Common myeloid progenitor, CD34-positive (primary cell): ENCODE measurements at places on chromosomes 6 and 20.
A peak's percentile ranks its signal among the peaks of the same experiment; 100 is the strongest.

DNA sequence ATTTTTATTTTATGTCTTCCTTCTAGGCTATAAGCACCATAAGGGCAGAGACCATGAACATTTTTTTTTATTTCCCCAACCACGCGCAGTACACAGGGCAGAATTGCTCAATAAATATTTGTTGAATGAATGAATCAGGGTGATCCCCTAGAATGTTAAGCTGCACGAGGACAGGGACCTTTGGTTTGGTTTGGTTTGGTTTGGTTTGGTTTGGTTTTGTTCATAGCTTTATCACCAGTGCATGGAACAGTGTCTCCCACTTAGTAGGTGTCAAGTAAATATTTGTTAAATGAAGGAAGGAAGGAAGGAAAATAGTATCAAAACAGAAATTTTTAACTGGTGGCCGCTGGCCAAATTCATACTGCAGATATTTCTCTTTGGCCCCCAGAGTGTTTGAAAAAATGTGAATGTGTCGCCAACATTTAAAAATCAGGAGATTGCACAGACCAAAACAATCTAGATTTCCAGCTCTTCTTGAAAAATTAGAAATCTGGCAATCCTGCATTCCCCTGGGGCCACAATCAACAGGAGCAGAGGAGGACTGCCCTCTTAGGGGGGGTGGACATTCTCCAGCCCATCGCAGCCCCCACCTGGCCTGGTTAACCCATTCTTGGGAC, 205.3 kb downstream of the EYA2 start:
- DNase-seq = no peak

GRCh38 chr6:43658161-43658560, 13.3 kb downstream of the RSPH9 start:
- no peak for DNase-seq

GRCh38 chr6:4383910-4384638, 248.7 kb upstream of the ECI2 start:
- no peak for DNase-seq

DNA sequence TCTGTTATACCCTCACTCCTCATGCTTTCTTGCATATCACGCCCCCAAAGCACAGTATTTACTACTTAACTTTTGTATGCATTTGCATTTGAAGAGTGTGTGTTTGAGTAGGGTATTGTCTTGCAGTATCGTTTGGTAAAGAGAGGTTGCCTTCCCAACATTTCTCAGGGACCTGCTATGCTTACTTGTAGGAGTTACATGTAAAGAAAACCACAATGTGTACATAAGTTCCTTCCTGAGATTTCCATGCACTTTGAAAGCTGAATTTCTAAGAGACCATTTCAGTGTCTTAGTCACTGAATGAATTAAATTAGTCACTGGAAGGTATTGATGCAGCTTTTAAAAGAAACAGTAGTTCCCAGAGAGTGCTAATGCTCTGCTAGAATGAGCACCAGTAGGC, 159.3 kb upstream of the LAMA2 start:
- DNase-seq = no peak

DNA sequence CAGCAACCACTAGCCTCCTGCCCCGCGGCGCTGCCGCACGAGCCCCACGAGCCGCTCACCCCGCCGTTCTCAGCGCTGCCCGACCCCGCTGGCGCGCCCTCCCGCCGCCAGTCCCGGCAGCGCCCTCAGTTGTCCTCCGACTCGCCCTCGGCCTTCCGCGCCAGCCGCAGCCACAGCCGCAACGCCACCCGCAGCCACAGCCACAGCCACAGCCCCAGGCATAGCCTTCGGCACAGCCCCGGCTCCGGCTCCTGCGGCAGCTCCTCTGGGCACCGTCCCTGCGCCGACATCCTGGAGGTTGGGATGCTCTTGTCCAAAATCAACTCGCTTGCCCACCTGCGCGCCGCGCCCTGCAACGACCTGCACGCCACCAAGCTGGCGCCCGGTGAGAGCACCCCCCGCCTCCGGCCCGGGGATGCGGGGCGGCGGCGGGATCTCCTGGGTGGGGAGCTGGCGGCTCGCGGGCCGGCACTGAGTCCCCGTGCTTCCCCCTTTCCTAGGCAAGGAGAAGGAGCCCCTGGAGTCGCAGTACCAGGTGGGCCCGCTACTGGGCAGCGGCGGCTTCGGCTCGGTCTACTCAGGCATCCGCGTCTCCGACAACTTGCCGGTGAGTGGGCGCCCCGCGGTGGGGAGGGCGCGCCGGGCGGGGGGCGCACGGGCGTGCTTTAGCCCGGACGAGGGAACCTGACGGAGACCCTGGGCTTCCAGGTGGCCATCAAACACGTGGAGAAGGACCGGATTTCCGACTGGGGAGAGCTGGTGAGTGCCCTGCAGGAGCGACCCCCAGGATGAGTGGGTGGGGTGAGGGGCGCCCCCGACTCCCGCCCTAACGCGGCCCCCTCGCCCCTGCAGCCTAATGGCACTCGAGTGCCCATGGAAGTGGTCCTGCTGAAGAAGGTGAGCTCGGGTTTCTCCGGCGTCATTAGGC, 585 bp downstream of the PIM1 start:
- DNase-seq = peak; percentile 74

GRCh38 chr6:53447865-53448264, 97.0 kb downstream of the GCLC start:
- no peak for DNase-seq

DNA sequence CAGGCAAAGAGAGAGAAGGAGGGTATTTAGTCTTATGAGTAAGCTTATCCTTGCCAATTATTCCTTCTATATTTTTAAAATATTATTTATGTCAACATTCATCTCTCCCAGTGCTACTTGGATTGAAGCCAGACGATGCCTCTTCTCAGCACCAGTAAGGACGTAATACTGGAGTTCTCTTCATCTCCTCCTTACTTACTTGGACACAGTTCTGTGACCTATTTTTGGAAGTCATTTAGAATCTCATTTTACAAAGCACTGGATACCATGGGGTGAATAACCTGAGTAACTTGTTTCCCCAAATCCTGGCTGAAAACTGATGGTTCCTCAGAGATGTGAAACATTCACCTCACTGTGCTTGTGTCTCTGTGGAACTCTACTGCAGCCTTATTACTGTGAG, 137.4 kb upstream of the LAMP5 start:
- no peak for DNase-seq

DNA sequence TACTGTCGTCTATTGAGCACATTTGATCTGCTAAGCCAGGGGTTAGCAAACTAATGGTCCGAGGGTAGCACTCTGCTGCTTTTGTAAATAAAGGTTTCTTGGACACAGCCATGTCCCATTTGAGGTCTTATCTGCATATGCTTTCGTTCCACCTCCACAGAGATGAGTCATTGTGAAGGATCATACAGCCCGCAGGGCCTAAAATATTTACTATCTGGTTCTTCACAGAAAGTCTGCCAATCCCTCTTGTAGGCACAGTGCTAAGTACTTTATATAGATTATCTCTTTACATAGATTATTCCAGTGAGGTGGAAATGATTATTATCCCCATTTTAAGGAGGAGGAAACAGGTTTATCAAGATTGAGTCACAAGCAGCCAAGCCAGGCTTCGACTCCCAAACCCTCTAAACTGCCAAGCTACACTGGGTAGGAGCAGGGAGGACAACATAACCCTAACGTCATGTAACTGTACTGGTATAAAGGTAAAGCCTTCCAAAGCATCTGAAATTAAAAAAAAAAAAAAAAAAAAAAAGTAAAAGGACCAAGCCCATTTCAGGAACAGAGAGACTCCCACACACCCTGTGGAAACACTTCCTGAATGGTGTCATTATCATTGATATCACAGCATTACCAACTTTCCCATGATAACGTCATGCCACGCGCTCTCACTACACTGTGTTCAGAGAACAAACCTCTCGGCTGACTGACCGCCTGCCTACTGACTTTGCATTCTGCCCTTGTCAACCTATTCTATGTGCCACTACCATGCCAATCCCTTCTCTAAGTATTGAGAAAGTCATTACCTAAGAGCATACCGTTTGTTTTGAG, 101.0 kb downstream of the KIF16B start:
- no peak for DNase-seq

GRCh38 chr20:15296422-15296821, 959.0 kb upstream of the FLRT3 start:
- DNase-seq = no peak

DNA sequence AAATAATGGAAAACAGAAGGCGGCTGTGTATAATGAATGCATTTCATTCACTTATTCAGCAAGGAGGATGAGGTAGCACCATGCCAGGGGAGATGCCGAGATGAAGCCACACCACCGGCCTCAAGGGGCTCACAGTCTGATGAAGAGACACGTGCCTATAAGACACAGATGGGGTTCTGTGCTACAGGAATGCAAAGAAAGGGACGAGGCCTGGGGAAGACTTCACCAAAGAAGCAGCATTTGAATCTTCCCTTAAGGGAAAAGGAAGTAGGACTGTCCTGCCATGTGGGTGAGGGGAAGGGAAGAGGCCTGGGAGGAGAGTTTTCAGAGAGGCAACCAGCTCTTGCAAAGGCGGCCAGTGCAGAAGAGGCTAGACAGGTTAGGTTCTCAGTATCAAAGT, 98.9 kb downstream of the PSMG4 start:
- no peak for DNase-seq

GRCh38 chr6:52975580-52975979, 19.5 kb downstream of the GSTA4 start:
- DNase-seq = no peak

DNA sequence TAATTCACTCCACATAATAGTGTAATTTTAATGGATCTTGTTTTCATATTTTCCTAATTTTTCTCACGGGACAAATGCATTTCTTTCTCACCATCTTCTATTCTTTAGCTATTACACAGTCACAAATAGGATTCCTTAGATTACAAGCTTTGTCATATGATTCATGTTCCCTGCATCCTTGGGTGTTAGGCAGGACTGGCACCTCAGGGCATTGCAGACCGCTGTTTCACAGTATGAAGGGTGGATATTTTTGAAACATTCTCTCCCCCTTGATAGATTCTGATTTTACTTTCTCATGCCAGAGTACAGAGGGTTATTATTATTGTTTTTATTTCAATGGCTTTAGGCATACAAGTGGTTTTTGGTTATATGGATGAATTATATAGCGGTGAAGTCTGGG, 602.5 kb downstream of the PHF3 start:
- DNase-seq = no peak

- no peak for DNase-seq
These were observed 64.6 kb downstream of the VGLL2 start for GRCh38 chr6:117329926-117330325.

DNA sequence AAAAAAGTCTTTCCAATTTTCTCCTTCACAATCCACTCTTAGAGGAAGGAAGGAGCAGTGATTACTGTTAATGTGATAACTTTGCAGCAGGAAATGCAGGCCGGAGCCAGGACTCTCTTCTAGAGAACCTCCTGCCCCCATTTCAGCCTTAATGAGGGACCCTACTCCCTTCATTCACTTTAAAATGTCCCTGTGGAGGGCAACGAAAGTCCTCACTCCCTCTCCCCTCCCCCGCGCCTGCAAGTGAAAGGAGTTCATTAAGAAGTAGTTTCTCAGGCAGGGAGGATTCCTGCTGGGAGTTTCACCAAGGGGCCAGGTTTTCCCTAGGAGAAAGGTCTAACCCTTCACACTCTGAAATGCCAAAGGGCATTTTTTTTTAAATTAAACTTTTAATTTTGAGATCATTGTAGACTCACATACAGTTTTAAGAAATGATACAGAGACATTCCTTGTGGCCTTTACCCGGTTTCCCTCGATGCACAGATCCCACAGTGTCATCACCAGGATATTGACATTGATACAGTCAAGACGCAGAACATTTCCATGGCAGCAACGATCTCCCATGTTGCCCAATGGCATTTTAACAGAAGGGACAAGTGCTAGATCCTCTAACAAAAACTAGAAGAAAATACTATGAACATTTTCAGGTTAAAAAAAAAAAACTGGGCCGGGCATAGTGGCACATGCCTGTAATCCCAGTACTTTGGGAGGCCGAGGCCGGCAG, 6.8 kb upstream of the COMMD7 start:
- no peak for DNase-seq

GRCh38 chr6:5085648-5086293, 630 bp downstream of the PPP1R3G start:
- peak; percentile 25 for DNase-seq

DNA sequence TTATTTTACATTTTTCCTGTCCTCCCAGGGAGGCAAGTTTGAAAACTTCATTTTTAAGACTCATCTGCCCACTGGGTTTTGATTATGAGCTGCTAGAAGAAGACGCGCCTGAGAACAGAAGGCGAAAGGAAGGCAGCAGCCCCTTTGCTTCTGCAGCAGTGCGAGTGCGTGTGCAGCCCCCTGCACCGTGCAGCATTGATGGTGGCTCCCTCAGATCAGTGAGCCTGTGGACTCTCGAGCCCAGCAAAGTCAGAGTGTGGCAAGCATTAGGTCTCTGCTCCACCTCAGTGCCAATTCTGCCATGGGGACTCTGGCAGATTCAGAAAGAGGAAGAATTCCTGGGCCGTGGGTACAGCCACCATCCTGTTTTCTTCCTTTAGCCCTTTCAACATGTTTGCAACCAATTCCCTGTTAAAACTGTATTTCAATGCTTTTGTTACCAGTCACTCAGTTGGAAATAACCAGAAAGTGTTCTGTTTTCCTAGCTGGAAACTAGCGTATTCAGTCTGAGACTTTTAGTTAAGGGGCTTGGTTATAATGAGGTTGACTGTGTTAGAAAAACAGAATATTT, 134.8 kb upstream of the OGFRL1 start:
- DNase-seq = peak; percentile 21

GRCh38 chr6:56660381-56660730, 17.7 kb upstream of the DST start:
- DNase-seq = no peak

DNA sequence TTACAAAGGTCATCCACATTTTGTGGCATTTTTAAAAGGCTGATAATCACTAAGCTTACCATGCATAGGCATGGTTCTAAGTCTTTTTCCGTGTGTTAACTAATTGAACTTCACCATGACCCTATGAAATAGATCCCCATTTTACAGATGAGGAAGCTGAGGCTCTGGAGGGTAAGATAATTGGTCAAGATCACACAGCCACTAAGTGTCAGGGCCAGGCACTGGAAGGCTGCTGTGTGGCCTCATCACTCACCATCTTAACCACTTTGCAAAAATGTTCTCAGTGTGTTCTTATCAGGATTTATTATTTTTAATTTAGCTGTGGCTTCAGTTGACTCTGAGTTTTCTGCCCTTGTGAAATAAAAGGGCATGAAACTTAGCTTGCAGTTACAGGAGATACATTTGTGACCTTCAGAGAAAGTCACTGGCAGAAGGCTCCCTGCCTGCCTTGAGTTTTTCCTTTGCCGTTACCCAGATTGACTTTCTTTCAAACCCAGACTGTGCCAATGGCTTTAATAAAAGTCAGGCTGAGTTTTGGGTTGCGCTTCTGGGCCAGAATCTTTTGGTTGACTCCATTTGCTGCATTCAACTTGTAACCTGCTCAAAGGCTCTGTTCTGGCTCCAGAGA, 82.0 kb downstream of the EZR start:
- DNase-seq = no peak

DNA sequence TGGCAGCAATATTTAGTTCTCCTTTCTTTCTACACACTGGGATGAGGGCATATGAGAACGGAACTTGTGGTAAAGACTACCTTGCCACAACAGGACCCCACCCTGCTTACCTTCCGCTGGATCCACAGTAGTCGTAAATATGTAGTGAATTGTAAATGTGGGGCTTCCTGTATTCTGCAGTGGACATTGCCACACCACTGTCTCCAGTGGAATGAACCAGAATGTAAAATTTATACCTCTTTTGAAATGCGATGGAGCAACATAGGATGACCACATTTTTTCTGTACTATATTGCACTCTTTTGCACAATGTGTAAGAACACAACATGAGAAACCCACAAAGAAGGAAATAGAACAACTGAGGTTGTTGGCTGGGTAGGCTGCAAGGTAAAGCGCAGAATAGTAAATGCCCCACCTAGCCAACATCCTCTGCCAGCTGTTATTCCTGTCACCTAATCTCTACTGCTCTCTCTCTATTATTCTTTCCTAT, 16.1 kb upstream of the RIPOR2 start:
- DNase-seq = peak; percentile 99
